ENCODE measurements at places on chromosomes 13 and 19. TPM values are rescaled to one million over a fixed set of nuclear protein-coding genes. Genes with fewer than 3 reads are reported as not detected.

GRCh38 chr13:33838647-33839046, 20.7 kb downstream of the RFC3 start:
- DNase-seq = no peak

DNA sequence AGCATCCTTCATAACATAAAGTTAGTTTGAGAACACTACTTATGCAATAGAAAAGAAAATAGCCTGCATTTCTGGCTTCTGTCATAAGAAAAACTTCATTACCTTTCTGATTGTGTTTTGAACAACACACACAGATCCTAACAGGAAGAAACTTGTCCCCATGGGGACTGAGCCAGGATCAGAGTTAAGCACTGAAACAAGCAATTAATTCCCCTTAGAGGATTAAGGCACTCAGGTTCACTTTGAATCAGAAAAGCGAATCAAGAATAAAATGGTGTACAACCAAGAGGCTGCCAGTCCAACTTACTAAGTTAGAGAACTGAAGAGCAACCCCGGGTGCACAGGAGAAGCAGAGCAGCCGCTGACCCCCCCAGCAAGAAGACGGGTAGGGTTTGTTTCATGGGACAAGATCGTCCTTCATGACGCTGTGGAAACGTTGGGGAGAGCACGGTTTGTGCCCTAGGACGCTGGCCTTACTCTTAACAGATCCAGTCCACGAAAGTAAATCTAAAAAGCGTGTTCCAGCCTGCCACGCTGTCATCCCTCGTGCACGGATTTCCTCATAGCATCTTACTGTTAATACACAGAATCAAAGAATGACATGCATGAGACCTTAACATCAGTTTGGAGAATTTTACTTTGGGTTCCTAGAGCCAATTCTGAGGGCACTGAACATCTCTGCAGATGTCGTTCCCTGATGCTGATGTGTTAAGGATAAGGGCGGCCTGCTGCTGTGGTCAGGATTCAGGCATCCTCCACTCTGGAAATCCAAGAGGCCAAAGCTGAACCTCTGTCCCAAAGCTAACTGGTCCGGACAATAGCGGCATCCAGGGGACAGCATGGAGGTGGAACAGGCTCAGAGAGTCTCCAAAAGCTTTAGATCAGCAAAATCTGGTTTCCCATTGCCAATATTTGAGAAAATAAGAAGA, 46.4 kb downstream of the GGACT start:
- no peak for DNase-seq

DNA sequence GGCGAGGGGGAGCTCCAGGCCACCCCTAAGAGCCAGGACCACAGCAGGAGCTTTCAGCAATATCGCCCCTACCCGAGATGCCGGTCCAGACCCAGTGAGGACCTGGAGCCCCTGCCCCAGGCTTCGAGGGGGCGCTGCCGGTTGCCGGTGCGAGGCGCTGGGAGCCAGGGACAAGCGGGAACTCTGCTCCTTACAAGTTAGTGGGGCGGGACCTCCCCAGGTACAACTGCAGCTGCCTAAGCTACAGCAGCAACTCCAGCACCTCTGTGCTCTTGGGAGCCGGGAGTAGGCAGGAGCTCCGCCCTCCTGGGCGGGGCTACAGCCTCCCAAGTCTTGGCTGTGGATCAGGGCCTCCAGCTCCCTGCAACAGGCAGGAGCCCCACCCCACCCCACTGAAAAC, 15.2 kb upstream of the TSC22D1 start:
- no peak for DNase-seq

The KEAP1 gene
- total RNA-seq = 69.3 TPM
